KBM-7 (cell line): ENCODE measurements at places on chromosomes 2 and 18.
A peak's percentile ranks its signal among the peaks of the same experiment; 100 is the strongest.

DNA sequence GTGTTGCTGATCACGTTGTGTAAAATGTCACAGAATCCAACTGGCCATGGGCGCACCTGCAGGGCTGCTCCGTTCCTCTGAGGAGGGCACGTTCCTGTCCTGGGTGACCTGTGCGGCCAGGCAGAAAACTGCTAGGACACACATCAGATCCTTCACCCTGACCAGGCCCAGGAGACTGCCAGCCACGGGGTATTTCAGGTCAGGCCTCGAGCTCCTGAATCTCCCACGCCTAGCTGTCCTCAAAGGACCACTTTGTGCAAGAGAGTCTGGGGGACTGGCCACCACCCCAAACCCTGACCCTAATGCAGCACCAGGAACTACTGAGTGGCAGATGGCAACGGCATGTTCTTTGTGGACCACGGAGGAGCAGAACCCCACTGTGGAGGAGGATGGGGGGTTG lies 11.1 kb downstream of the PRLH start:
- no peak for DNase-seq

- DNase-seq: no peak
Measured at GRCh38 chr2:163565192-163565591, 170.6 kb downstream of the FIGN start.

GRCh38 chr2:53941749-53942148 lies 29.0 kb downstream of the PSME4 start:
- DNase-seq: no peak

- DNase-seq: peak; percentile 5
Measured at GRCh38 chr18:21242780-21243401, 859 bp downstream of the GREB1L start.

DNA sequence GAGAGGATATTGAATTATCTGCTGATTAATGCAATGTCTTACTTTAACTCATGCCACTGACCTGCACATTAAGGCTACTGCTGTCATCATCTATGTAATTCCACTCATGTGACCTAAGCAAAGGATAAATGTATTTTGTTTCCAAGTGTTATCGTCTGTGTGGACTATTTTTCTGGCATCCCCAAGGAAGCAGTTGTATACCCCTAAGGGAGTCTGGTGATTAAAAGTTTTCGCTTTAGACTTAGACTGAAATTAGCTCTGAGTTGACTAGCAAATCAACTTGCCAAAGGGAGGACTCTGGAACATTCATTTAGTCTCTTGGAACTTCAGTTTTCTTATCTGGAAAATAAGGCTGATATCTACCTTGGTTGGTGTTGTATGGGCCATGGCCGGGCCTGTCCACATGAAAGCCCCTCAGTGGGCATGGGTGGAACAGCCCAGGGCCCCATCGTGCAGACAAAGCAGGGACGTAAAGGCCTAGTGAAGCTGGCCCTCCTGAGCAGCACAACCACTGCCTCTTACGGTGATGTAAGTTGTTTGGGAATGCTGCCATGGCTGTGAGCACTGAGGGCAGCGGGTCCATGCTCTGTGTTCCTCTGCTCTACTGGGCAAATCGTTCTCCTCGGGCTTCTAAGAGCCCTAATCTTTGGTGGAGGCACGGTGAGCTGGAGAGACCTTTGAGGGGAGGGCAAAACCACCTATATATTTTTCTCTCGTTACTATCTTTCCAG lies 144.4 kb upstream of the RNF152 start:
- DNase-seq: no peak

DNA sequence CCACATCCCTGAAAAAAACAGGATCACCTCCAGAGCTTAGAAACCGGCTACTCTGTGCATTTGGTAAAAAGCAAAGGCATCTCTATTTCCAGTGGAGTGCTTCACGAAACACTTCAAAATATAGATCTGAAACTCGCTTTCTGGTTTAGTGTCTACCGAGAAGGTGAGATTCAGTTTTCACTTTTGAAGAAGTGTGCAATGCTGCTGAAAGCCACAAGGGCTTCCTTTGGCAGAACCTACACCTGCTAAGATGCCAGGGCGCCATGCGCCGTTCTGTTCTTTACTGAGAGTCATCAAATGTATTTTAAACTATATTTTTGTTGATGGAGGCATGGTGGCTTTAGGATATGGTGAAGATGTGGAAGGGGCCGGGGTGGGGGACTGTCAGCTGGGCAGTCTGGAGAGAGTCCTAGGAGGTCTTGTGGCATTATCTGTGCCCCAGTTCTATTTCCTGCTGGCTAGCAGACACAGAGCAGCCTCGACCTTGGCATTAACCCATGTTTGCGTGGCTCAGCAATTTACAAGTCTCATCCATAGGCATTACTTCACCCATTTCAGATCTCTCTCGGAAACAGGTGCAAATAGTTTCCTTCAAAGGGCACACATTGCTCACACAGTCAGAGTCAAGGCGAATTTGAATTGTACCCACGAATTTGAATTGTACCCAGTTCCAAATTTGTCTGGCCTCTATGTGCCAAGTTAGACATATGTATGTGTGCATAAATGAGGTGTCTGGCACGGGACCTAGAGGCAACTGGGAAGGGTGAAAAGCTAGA lies 46.7 kb upstream of the KCNF1 start:
- DNase-seq: no peak

GRCh38 chr2:129334696-129335410 lies 644.6 kb upstream of the RAB6C start:
- no peak for DNase-seq
